ENCODE measurements at places on chromosomes 7 and 10.

DNA sequence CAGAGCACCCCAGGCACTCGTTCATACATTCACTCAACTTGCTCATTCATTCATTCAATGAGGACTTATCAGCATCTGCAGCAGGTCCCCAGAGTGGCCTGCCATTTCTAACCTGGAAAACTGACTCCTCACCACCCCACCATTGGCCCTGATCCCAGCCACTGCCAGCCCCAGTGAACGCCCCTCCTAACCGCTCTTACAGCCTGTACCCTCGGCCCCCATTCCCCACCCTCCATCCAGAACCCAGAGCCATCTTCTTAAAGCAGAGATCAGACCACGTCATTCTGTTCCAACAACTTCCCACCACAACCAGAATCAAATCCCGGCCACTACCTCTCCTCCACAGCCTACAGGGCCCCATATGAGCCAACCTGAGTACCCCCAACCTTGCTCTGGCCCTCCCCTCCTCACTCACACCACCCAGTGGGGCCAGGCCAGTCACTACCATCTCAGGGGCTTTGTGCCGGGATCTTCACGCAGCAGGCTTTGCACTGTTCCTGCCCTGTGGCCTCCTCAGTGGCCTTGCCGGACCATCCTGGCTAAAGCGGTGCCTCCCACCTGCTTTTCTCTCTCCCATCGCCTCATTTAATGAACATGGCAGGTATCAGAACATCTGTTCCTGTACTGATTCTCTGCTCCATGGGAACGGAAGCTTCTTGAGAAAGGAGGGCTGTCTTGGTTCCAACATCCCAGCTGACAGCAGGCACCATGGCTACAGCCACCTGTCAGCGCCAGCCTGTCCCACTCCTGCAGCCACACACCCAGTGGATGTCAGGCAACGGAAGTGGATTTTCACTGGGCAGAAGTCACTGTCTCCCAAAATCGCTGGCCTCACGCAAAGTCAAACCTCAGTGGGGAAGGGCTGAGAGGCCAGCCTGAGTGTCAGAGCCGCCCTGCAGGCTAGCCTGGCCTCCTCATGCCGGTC, 45.4 kb downstream of the FAM53B start:
- DNase-seq = no peak

GRCh38 chr7:139345042-139345441, 3.9 kb downstream of the FMC1 start:
- no peak for DNase-seq

GRCh38 chr7:80324032-80324431, 187.8 kb downstream of the GNAT3 start:
- DNase-seq = no peak

DNA sequence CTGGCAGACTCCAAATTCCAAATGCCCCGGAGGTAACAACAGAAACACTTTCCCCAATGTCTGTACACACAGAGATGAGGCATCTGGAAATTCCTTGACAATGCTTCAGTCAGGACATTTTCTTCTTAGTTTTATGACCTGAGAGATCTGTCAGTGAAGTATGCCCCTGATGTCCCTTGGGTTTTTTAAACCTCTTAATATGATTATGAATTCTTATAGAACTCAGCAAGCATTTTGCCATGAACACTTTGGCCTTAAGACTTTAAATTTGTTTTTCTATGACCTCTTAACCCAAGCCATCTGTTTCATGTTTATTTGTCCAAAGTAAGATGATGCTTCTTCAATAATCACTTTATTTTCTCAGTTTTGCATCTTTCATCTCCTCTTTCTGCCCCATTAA, 1206.2 kb downstream of the GATA3 start:
- no peak for DNase-seq

DNA sequence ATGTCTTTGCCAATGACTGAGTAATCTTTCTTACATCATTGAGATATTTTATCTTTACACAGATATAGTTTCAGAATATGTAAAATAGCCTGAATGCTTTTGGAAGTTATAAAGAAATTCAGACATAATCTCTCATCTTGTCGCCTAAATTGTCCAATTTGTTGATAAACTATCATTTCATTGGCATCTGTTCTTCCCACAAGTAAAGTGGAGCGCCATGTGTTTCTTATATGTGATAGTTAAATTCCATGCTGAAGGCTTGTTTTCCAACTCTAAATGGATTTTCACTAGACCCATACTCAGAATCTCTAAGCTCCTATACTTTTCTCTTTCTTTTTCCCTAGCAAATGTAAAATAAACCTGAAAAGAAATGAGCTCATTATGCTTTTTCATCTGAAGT, 640.1 kb upstream of the MBL2 start:
- no peak for DNase-seq

- DNase-seq = no peak
These were observed 97.1 kb upstream of the ARID5B start for GRCh38 chr10:61804414-61804813.

DNA sequence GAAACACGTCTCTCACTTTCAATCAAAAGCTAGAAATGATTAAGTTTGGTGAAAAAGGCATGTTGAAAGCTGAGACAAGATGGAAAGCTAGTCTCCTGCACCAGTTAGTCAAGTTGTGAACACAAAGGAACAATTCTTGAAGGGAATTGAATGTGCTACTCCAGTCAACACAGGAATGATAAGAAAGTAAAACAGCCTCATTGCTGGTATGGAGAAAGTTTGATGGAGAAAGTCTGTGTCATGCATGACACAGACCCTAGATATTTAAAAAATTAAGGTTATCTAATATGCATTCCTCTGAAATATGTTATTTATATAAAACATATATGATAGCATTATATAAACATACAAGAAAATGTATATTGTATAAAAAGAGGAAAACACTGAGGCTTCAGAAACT, 699.4 kb upstream of the FZD8 start:
- no peak for DNase-seq

- DNase-seq = no peak
These were observed 33.7 kb upstream of the TNRC18 start for GRCh38 chr7:5457245-5457735.

Measured in amygdala (tissue), 56 donors.